Stimulated activated CD4-positive, alpha-beta T cell treated with anti-CD3 and anti-CD28 coated beads, Interleukin-12 subunit alpha, Interleukin-12 subunit beta, amount 100 ng/mL, for 48 hours (primary cell): ENCODE measurements at places on chromosomes 13 and 19.
A peak's percentile ranks its signal among the peaks of the same experiment; 100 is the strongest.

DNA sequence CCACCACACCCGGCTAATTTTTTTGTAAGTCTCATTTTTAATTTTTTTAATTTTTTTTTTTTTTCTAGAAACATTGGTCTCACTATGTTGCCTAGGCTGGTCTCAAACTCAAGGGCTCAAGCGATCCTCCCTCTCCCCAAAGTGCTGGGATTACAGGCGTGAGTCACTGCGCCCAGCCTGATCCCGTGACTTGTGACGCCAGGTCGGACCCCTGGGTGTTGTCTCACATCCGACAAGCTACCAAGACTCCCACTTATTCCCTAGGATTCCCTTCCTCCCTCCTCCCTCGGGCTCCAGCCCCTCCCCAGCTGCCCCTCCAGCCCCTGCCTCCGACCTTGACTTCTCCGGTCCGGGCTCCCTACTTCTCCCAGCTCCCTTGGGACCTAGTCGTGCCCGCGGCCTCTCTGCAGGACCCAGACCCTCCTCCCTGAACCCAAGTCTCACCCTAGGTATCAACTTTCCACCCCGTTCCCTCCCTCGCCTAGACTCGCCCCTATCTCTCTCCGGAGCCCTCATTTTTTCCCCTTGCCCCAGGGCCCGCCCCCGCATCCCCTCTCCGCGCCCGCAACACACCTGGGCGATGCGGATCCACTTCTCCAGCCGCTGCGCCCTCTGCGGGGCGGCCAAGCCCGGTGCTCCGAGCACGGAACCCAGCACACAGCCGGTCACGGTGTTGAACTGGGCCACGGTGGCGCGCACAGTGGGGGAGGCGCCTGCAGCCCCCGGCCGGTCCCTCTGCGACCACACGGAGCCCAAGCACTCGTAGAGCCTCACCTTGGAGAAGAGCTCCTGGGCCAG, 13.1 kb downstream of the RGL3 start:
- peak; percentile 31 for DNase-seq

DNA sequence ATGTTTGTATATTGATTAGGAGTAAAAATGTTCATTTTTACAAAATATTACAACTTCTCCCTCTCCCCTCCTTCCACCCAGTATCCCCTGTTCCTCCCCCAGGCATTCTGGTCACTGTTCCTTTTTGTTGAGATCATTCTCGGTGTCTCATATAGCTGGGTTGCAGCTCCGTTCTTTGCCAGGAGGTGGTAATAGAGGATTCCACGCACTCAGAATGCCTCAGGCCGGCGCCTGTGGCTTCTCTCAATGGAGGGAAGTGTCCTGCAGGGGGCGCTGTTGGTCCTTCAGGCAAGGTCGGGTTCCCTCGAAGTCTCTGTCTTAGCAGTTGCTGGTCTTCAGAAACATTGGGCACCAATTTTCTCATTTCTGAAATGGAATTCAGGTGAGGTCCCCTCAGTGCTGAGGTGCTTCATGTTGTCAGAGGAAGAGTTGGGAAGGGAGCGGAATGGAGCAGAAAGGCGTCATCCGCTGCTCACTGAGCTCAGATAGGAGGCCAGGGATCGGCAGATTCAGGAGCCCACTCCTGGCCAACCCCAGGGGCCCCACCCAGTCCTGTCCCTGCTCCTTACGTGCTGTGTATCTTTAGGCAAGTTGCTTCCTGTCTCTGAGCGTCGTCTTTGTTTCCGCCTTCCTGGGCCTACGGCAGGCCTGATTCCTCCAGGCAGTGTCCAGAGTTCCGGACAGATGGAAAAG, 10.3 kb upstream of the GARIN5A start:
- DNase-seq = peak; percentile 63

DNA sequence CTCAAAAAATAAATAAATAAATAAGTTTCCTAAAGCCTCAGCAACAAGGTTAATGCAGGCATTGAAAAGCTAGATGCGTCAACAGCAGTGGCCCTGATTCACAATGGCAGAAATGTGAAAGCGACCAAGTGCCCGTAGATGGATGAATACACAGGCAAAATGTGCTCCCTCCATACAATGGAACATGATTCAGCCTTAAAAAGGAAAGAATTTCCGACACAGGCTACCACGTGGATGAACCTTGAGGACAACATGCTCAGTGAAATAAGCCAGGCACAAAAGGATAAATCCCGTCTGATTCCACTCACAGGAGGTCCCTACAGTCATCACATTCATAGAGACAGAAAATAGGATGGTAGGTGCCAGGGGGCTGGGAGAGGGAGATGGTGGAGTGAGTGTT, 31.7 kb downstream of the INSR start:
- no peak for DNase-seq

GRCh38 chr19:17871878-17872250, at the start of gene SLC5A5:
Gene SLC5A5 (plus strand): TSS chr19:17871945. CDS start chr19:17872320, 375 bp downstream.
- DNase-seq = no peak

DNA sequence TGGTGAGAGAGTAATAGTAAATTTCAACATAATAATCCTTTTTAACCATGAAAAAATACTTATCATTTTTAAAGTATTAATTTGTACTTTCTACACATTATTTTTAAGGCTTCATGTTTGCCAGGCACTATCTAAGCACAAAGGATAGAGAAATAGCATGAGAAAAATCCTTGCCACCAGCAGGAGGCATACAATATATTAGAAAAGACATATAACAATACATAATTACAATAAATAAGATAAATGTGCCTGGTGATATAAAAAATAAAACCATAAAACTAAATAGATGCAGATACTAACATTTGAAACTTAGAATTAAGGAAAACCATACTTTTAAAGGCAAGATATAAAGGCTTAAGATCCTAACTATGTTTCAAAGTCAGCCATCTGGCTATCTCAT, 1256.4 kb downstream of the DIAPH3 start:
- no peak for DNase-seq

GRCh38 chr19:31254180-31254551, 95.1 kb downstream of the TSHZ3 start:
- no peak for DNase-seq

GRCh38 chr13:59342400-59342799, 821.3 kb downstream of the DIAPH3 start:
- DNase-seq = no peak

DNA sequence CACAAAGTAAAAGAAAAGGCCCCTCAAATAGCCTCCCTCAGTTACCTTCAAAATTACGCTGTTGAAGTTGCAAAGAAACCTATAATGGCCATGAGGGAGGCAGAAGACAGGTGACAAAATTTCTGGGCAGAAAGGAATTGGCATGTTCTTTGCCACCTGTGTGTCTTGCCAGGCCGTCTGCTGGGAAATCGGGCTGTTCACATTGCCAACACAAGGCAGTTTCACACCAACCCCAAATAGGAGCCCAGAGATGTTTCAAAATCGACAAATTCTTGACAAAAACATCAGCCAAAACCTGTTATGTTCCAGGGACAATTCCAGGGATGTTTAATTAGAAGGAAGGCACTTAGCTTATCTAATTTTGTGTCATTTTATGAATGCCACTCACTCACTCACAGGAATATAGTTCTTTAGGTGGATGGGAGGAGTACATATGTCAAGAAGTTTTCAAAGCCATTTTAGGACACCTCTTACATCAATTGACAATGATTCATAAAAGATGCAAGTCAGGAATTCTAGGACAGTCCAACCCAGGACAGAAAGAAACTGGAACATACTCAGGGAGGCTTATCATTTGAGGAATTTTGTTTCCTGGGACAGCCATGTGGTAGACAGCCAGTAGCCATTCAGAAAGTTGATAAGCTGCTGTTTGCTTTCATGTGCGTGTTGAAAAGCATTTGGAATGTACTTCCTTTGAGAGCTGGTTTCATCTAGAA, 164.5 kb downstream of the RGCC start:
- DNase-seq = no peak

DNA sequence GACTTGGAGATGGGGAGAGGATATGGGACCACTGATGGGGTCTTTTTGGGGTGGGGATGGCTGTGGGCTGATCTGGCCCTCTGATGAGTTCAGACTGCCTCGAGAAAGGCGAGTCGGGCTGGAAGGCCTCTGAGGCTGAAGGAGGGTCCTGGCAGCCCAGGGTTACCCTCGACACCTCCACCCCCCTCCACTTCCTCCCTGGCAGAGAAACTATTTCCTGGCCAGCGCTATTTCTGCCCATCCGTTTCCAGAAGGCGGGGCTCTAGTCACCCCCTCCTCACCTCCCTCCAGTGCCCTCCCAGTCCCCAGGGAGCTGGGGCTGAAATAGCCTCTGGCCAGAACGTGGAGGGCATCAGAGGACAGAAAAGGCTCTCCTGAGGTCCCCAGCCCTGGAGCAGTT, 9.7 kb downstream of the EXOC3L2 start:
- DNase-seq = no peak

GRCh38 chr19:19510432-19510831, 4.9 kb downstream of the TSSK6 start:
- no peak for DNase-seq

GRCh38 chr19:43662487-43662886, 7.5 kb downstream of the PLAUR start:
- no peak for DNase-seq

DNA sequence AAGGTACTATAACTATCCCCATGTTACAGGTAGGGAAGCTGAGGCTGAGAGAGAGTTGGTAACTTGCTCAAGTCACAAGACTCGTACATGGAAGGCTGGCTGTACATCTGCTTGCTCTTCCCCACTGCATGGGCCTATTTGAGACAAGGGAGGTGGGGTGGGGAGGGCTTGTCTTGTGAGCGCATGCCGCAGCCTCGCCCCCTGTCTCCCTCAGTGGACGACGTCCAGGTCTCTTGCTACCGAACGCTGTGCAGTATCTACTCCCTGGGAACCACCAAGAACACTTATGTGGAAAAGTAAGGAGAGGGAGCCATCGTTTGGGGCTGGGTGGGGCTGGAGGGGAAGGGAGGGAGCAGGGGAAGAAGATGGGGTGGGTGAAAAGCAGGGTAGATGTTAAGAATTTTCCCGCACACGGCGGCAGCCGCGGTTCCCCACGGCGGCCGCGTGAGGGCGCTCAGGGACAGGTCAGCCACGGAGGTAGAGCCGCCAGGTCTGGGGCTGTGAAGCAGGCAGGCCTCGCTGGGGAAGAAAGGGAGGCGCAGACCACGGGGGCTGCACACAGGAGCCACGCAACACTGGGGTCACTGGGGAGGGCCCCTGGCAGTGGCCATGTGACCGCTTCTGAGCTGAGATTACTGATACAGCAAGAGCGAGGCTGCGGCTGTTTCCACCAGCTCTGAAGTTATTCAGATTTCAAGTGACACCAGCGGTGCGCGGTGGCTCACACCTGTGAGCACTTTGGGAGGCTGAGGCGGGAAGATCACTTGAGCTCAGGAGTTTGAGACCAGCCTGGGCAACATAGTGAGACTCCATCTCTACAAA, 81.5 kb downstream of the RYR1 start:
- peak; percentile 65 for DNase-seq

GRCh38 chr13:36981156-36981743, 17.9 kb downstream of the ALG5 start:
- no peak for DNase-seq

DNA sequence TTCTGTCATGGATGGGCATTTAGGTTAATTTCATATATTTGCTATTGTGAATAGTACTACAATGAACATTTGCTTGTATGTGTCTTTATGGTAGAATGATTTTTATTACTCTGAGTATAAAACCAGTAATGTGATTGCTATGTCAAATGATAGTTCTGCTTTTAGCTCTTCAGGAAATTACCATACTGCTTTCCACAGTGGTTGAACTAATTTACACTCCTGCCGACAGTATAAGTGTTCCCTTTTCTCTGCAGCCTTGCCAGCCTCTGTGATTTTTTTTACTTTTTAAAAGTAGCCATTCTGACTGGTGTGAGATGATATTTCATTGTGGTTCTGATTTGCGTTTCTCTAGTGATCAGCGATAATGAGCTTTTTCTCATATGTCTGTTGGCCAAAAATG, 6.5 kb downstream of the SIGLEC7 start:
- DNase-seq = no peak

- no peak for DNase-seq
These were observed 19.3 kb upstream of the GATAD2A start for GRCh38 chr19:19385896-19386869.

DNA sequence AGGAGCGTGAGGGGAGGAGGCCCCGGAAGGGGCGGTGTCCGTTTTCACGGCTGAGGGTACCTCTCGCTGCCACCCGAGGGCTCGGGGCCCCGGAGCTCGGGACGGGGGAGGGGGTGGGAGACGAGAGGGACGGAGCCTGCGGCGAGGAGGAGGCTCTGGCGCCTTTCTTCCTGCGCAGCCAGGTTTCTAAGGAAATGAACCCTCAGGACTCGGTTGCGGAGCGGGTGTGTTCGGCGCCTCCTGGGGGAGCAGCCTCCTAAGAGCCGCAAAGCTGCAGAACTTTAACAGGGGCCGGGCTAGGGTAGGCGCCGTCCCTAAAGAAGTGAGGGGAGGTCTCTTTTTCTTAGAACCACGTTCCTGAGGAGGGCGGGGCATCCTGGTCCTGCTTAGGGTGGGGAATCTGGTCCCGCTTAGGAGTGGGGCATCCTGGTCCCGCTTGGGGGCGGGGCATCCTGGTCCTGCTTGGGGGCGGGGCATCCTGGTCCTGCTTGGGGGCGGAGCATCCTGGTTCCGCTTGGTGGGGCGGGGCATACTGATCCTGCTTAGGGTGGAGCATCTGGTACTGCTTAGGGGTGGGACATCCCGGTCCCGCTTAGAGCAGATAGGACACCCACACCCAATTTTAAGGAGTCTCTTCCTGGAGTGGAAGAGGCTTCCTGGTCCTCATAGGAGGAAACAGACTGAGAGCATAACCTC, 6.2 kb downstream of the SYT5 start:
- peak; percentile 51 for DNase-seq

DNA sequence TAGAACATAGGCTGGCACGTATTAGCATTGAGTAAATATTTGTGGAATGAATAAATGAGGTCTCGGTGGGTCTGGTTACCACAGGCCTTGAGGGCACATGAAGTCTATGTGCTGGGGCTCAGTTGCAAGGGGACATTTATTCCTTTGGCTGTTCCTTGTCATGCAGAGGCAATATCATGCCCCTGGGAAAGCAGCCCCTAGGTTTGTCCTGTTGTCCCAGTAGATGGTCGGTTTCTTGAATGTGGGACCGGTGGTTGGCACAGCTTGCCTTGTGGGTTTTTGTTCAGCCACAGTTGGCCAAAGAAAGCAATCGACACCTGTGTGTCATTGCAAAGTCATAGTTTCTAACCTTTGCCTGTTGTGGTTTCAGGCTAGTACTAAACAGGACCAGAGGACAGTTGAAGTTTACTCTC, 24.7 kb upstream of the GPR183 start:
- DNase-seq = no peak

DNA sequence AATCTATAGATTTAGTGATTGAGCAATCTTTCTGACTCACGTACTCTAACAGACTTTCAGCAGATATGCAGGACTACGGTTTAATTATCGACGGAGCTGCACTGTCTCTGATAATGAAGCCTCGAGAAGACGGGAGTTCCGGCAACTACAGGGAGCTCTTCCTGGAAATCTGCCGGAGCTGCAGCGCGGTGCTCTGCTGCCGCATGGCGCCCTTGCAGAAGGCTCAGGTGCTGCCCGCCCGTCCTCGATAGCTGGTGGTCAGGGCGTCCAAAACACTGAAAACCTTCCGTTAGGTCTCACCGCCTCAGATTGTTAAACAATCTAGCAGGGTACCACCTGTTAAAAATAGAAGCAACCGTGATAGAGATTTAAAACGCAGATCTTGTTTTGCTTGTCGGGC, 113.2 kb upstream of the MCF2L start:
- no peak for DNase-seq

- no peak for DNase-seq
These were observed 4.2 kb downstream of the GZMM start for GRCh38 chr19:547836-548720.
